Urothelium cell line (cell line): ENCODE measurements at places on chromosomes 5 and 9.

DNA sequence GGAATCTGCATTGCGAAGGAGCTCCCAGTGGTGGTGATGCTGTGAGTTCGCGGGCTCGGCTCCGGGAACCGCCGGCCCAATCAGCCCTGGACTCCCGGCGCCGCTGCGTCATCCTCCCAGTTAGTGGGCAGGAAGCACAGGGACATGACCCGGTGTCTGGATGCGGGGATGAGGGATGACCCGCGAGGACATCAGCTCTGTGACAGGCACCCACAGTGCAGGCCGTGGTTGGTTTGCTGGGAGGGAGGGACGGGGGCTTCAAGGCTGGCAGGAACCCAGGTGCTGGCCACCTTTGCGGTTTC is 996 bp downstream of the NXNL2 start:
- no peak for DNase-seq

DNA sequence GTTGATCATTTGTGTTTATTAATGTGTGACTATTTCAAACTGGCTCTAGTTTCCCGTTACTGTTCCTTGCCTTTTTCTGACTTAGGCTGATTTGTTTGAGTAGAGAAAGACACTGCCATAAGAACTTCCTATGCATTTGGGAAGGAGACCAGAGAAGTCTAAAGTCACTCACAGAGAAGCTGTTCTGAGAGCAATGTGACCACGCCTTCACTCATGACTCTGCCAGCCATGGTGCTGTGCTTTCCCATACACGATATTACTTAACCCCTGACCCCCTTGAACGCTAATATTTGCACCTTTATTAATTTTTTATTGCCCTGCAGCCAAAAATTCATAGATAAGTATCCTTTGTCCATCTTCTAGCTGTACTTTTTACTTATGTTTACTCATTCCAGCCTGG is 20.9 kb downstream of the SLC28A3 start:
- no peak for DNase-seq

GRCh38 chr5:172059661-172060100 is 53.2 kb upstream of the FBXW11 start:
- peak; percentile 35 for DNase-seq

DNA sequence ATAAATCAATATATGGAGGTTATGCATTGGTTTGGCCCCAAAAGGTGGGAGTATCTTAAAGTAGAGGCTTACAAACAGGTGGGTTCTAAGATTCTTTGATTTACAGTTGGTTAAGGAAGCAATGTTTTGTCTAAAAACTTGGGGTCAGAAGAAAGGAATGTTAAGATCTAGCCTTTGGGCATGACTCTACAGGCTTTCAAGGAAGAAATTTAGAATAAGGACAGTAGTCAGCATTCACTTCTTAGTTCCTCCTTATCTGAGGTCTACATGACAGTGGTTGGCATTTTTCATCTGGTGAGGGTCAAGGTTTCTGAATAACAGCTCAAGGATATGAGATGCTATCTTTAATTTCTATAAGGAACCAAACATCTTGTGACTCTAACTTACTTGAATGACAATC is 122.8 kb downstream of the CAMK4 start:
- no peak for DNase-seq

DNA sequence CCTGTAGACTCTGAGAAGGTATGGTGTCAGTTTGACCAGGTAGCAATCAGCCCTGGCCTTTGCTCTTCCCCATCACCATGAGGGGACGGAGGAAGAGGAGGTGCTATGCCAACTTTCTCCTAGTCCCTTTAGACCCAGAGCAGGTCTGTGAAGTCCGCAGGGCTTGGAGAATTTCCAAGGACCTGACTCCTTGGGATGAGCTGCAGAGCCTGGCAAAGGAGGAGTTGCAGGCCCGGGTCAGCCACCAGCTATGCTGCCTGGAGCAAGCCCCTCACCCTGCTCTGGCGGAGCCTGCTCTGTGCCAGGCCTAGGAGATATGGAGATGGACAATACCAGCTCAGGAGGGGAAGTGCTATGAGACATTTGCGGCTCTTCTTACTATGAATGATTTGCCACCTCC is 188.3 kb downstream of the CDK5RAP2 start:
- no peak for DNase-seq

GRCh38 chr9:133153227-133154096 is 10.3 kb downstream of the GBGT1 start:
- no peak for DNase-seq

- no peak for DNase-seq
These were observed 249.8 kb downstream of the NR2F1-AS1 start for GRCh38 chr5:93331241-93331640.

- DNase-seq: peak; percentile 72
These were observed 42.0 kb upstream of the ADRA1B start for GRCh38 chr5:159874263-159874662.

- no peak for DNase-seq
These were observed 494.8 kb downstream of the MAT2B start for GRCh38 chr5:164000241-164000640.

GRCh38 chr5:57956636-57957035 is 474.0 kb upstream of the ACTBL2 start:
- no peak for DNase-seq

DNA sequence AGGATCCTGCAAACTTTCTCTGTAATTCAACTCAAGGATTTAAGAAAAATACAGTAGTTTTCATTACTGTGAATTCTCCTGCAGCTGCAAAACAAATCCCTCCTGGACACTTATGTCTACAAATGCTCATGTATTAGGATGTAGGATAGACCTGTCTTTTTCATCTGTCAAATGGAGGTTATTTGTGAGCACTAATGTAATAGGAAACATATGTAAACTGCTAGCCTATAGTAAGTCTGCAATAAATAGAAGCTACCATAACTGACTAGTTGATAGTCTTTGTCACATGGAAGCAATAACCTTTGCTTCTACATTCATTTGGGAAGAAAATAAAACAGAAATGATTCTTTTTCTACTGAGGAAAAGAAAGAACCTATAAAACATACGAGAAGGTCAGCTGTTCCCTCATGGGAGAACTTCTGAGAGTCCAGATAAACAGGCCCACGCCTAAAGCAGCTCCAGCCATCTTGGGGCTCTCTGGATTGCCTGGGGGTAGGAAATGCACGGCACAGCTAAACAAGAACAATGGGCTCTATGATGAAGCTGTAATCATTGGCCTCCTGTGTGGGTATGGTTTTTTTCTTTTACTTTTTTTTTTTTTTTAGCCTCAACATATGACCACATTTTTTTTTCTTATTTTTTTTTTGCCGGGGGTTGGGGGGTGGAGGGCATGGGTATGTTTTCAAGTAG is 6.2 kb downstream of the KCNV2 start:
- no peak for DNase-seq

- no peak for DNase-seq
These were observed 10.0 kb downstream of the CEMIP2 start for GRCh38 chr9:71758277-71758676.

DNA sequence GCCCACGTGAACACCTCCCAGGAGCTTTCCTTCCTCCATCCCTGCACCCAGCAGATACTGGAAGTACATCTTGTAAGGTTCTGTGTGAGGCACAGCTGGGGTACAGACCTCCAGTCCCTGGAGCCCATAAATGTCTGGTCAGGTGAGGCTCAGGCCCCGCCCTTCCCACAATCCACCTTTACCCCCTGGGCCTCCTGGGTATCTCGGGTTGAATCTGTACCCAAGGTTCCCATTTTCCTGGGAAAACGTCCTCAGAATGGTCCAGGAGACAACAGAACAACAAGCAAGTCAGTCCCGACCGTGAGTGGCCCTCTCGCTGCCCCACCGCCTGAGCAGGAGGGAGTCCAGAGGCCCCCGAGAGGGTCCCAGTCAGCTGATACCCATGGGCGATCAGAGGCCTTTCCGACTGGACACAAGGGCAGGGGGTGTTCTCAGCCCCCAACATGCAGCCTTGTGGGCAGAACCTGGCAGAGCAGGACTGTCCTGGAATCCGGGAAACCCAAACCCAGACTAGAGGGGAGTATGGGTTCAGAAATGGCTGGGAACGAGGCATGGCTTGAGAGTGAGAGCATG is 4.3 kb downstream of the SPATA31E1 start:
- no peak for DNase-seq

GRCh38 chr9:122779181-122779580 is 9.6 kb upstream of the OR5C1 start:
- DNase-seq: no peak

DNA sequence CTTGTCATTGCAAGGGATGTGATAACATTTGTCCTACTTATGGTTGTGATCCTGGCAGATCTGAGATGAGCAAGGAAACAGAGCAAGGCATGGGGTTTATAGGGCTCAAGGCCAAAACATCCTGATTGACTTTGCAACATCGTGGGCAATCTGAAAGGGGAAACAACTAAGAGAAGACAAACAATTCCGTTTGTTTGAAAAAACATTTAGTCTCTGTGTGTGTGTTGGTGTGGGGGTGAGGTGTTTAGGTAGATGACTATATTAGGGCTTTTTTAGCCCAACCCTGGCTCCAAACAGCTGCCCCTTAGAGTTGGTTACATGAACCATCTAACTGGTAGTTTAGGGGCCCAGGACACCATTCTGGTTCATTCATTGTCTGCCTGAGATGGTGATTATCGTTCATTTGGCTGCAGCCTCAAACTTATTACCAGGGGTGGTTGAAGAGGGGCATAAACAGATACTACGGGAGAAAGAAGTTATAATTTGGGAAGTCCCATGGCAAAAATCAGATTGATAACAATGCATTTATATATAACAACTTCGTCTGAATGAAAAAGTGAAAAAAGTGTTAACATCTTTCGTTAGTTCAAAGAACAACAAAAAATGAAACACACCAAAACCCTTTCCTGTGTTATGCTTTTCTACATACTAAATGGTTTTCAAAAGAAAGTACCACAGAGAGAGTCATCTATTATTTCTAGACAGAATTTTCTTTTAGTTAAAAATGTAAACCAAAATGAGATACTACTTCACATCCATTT is 5.7 kb downstream of the FYB1 start:
- DNase-seq: no peak

- DNase-seq: no peak
These were observed 15.3 kb downstream of the LCN9 start for GRCh38 chr9:135678236-135679017.

DNA sequence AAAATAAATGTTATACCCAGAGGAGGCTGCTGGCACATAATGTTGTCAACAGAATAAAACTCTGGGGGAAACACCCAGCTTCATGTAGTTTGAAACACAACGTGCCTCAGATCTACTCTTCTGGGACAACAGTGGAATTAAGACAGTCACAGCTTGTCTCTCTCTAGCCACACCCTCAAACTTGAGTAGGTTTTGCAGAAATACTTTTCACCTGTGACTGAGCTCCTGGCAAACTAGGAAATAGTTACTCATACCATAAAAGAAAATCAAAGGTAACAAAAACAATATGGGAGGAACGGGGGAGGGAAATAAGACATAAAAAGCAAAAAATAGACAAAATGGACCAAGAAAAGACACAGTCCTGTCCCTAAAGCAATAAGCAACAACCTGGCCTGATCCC is 14.4 kb downstream of the ELAVL2 start:
- no peak for DNase-seq

DNA sequence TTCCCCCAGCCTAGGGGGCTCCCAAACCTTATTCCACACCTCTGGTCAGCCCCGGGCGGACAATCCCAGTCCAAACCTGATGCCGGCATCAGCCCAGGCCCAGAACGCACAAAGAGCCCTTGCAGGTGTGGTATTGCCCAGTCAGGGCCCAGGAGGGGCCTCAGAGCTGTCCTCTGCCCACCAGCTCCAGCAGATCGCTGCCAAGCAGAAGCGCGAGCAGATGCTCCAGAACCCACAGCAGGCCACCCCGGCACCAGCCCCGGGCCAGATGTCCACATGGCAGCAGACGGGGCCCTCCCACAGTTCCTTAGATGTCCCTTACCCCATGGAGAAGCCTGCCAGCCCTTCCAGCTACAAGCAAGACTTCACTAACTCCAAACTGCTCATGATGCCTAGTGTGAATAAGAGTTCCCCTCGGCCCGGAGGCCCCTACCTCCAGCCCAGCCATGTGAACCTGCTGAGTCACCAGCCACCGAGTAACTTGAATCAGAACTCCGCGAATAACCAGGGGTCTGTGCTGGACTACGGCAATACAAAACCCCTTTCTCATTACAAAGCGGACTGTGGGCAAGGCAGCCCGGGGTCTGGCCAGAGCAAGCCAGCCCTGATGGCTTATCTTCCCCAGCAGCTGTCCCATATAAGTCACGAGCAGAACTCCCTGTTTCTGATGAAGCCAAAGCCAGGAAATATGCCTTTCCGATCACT is 27.6 kb upstream of the LTC4S start:
- DNase-seq: no peak

- peak; percentile 35 for DNase-seq
These were observed 36.6 kb downstream of the CTNNA1 start for GRCh38 chr5:138789771-138790242.

DNA sequence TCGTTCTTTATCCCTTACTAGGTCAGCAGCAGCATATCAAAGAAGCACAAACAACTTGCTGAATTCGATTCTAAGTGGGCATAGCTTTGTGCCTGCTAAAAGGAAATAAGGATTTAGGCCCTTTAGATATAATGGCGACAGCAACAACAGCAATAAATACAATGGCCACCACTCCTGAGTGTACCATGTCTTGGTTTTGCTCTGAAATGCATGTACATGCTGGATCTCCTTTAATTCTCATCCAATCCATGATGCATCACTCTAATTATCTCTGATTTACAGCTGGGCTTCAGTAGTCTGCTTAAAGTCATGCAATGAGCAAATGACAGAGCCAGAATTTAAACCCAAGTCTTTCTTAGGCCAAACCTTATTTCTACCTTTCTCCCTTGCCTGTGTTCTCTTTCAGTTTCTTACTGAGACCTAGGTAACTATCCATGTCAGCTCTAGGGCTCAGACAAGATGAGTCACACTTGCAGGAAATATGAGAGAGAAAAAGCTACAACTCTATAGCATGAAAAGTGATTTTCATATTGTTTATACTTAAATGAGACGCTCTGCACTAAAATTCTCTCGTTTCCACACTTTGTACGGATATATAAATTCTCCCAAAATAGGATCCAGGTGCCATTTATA is 111.8 kb downstream of the HMHB1 start:
- peak; percentile 35 for DNase-seq

GRCh38 chr5:128427921-128428320 is 110.1 kb downstream of the FBN2 start:
- DNase-seq: no peak

GRCh38 chr5:58411372-58411771 is 48.5 kb downstream of the PLK2 start:
- DNase-seq: no peak

GRCh38 chr9:136703276-136703860 is 9.0 kb upstream of the DIPK1B start:
- no peak for DNase-seq

DNA sequence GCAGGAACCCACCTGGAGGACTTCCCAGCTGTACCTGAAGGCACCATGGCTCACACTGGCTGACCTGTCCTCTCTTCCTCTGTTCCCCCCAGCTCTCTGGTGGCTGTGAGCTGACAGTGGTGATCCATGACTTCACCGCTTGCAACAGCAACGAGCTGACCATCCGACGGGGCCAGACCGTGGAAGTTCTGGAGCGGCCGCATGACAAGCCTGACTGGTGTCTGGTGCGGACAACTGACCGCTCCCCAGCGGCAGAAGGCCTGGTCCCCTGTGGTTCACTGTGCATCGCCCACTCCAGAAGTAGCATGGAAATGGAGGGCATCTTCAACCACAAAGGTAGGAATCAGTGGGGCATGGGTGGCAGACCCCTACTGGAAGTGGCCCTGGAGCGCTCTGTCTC is 161.9 kb upstream of the OTULINL start:
- no peak for DNase-seq
